ENCODE measurements at places on chromosomes 1 and 21.

GRCh38 chr21:26409735-26410134 is 163.4 kb downstream of the CYYR1 start:
- DNase-seq, result no peak

GRCh38 chr1:51439895-51440294 is 79.2 kb downstream of the EPS15 start:
- DNase-seq, result no peak

DNA sequence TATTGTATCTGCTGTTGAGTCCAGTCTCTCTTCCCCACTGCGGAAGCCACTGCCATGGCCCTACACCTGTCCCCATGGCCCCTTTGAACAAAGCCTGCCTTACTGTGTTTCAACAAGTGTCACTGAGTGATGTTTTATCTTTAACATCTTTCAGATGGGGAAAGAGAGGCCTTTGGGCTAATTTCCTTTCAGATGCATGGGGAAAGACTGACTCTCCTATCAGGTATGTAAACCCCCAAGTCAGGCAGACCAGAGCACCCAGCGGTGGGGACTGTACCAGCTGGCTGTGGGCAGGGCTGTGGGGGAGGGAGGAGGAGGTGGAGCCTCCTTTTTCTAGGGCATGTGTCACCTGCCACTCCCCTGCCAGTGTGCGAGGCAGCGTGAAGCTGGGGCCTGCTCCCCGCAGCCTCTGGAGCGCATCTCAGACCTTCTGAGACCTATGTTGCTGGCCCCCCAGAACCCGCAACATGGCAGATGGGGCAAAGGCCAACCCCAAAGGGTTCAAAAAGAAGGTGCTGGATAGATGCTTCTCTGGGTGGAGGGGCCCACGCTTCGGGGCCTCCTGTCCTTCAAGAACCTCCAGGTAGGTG is at the start of gene PLA2G2F:
PLA2G2F (plus strand) TSS at position 363 of the 590 bp plus-strand sequence; CDS start at position 468, 105 bp downstream.
- DNase-seq, result peak; percentile 26

DNA sequence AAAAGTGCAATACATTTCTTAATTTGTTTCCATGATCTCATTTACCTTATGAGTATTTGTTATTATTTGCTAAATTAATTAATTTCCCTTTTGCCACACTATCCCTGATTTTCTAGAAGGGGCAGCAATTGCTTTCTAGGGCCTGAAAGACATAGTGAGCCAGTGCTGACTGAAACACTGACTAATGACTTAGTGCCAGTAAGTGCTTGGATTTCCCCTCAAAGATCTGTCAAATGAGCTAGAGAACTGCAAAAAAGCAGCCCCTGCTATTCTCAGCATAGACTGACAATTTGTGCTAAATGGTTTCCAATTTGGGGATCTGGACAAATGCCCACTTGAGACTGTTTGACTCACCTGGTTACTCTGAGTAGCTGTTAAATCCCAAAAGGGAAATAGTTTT is 35.6 kb upstream of the USH2A start:
- DNase-seq, result no peak

- DNase-seq, result no peak
Observed at GRCh38 chr1:64906447-64906846, 59.9 kb downstream of the JAK1 start.

- DNase-seq, result no peak
Observed at GRCh38 chr1:180888870-180889269, 23.8 kb upstream of the KIAA1614 start.

- DNase-seq, result no peak
Observed at GRCh38 chr1:85313888-85314696, 37.7 kb upstream of the BCL10 start.

DNA sequence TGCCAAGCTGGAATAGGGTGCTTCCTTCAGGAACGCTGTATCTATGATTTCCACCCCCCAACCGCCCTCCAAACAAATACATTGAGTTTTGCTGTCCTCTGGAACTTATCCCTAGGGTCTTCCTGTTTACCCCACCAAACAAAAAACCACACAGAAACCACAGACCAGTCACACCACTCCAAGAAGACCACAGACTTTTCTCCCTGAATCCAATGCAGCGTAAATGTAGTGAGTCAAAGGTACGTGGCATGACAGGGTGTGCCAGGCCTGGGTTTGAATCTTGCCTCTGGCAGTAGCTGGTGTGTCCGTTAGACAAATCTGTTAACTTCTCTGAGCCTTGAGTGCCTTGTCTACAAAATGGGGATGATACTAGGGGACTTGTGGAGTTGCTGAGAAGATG is 27.8 kb downstream of the ASAP3 start:
- DNase-seq, result no peak

DNA sequence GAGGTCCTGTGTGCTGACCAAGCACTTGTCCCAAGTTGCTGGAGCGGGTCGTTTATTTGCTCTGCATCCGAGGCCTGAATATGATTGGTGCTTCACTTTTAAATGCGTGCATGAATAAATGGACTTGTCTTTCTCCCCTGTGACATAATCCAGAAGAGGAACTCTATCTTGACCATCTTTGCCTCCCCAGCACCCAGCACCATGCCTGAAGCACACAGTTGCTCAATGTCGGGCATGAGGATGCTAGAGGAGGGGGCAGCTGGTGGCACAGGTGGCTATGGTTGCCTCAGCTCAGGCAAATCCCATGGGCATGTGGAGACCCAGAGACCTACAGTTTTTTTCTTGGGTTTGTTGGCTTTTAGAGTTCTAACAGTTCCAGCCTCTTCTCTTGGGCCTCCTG is 142.6 kb downstream of the KAZN start:
- DNase-seq, result no peak

- DNase-seq, result no peak
Observed at GRCh38 chr1:167774710-167775109, 52.9 kb downstream of the MPZL1 start.

- DNase-seq, result no peak
Observed at GRCh38 chr1:246906833-246907232, 24.9 kb downstream of the AHCTF1 start.

GRCh38 chr1:91778964-91779363 is 107.0 kb downstream of the TGFBR3 start:
- DNase-seq, result no peak

GRCh38 chr1:24421502-24421901 is 5.9 kb downstream of the NIPAL3 start:
- no peak for DNase-seq

GRCh38 chr1:108533351-108534083 is 26.4 kb upstream of the EEIG2 start:
- no peak for DNase-seq

Measured in mucosa of gallbladder (tissue), 1 donor.